ENCODE measurements at places on chromosomes 12 and 14. TPM values are rescaled to one million over a fixed set of nuclear protein-coding genes. Genes with fewer than 3 reads are reported as not detected.

DNA sequence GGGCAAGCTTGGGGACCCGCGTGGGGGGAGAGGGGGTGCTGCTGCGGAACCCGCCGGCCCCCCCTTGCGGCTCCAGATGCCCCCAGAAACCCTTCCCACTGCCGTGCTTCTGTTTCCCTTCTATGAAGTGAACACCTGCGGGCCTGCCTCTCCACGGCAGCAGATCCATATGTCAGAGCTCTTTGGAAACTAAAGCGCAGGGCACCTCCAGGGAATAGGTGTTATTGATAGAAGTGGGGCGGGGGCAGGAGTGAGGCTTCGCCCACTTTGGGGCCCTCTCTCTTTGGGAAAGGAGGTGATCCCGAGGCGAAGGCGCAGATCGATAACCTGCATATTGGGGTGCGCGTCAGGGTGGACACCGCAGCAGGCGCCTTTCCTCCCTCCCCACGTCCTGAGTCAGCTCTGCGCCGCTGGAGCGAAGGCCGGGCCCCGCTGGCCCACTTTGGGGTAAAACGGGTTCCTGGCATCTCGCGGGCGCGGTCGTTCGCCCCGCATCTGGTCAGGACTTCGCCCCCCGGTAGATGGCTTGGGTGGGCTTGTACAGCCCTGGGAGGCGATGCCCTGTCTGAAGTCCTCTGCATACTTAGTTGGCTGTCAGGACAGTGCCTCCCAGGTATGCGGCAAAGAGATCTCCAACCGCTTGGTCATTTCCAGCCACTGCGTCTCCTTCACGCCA is 524 bp downstream of the KMT5A start:
- DNase-seq, result peak; percentile 16

- no peak for DNase-seq
Measured at GRCh38 chr12:92297932-92298696, 152.5 kb upstream of the BTG1 start.

GRCh38 chr14:63383776-63384367 is 65.1 kb upstream of the GPHB5 start:
- no peak for DNase-seq

TMPO gene
- 13.9 TPM for polyA plus RNA-seq

DNA sequence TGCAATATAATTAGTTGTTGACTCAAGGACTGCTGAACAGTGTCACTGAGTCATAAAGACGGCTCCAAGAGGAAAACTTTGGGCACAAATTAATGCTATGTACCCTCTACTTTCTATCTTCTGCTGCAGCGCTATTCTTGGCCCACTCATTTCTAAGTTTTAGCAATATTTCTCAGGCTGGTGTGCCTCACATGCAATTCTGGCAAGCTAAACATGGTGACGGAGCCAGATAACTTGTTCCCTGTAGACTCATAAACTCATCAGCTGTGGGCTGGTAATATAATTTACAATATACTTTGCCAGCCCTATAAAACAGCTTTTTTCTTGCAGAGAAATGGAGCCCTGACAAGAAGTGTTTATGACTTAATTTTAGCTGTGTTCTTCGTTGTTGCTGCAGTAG is 615.1 kb downstream of the NRXN3 start:
- no peak for DNase-seq

CMA1 gene
- polyA plus RNA-seq, result not detected

GRCh38 chr14:99380991-99381687 is 99.5 kb downstream of the SETD3 start:
- no peak for DNase-seq

GRCh38 chr14:74545386-74545785 is 51.8 kb downstream of the ISCA2 start:
- DNase-seq, result no peak

DNA sequence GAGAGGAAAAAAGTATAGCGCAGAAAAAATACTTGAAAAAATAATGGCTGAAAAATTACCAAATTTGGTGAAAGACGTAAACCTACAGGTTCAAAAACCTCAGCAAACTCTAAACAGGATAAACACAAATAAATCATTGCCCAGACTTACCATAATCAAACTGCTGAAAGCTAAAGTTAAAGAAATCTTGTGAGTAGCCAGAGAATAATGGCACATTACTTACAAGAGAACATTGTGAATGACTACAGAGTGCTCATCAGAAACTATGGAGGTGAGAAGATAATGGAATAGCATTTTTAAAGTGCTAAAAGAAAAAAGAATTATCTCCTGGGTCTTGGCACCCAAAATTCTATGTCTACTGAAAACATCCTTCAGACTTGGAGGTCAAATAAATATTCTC is 36.0 kb downstream of the ATF1 start:
- peak; percentile 15 for DNase-seq

- no peak for DNase-seq
Measured at GRCh38 chr12:122318607-122319605, 52.6 kb upstream of the VPS33A start.

DNA sequence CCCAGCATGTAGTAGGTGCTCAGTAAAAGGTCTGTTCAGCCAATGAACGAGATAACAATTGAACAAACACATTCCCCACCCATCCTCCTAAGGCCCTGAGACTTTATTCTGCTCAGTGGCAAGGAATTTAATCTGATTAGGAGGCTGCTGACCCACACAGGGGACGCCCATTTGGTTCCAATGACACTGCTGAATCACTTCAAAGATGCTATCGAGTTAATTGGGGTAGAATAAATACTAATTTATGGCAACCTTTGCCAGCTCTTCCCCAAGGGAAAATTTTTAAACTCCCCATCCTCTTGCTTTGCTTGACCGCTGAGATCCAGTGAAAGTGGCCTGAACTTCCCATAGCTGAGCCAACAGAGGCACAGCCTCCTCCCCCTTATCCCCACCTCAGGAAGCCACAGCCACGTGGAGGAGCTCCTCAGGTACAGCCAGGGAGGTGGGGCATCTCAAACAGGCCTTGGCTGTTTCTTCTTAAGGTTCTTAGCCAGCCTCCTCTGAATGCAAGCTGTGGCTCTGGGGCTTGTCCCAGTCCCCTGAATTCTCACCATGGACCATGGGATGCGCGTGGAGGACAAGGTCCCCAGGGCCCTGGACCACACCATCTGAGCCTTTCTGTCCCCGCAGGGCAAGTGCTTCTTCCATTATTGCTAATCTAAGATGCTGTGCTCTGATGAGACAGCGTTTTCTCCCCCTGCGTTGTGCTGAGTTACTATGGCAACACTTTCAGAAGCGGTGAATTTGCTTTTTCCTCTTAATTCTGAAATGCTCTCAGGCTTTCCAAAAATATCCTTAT is 26.7 kb downstream of the C14orf132 start:
- no peak for DNase-seq

DNA sequence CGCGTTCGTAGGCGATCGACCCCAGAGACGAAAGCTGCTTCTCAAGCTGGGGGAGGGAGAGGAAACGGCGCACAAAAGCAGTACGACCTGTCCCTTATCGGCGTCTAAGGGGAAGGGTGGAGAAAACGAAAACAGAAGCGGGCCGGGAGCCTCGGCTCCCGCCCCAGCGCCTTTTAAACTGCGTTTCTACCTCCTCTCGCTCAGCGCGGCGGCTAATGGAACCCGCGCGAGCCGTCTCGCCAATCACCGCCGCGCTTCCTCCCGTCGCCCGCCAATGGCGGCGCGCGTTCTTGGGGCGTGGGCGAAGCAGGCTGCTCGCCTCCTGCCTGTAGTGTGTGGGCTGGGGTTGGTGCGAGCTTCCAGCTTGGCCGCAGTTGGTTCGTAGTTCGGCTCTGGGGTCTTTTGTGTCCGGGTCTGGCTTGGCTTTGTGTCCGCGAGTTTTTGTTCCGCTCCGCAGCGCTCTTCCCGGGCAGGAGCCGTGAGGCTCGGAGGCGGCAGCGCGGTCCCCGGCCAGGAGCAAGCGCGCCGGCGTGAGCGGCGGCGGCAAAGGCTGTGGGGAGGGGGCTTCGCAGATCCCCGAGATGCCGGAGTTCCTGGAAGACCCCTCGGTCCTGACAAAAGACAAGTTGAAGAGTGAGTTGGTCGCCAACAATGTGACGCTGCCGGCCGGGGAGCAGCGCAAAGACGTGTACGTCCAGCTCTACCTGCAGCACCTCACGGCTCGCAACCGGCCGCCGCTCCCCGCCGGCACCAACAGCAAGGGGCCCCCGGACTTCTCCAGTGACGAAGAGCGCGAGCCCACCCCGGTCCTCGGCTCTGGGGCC is at the start of gene TMPO:
Gene TMPO (plus strand): TSS at position 304 of the 824 bp plus-strand sequence. CDS start 278 bp downstream, at position 582.
- DNase-seq, result peak; percentile 95

GRCh38 chr12:26704684-26705460 is 128.1 kb downstream of the ITPR2 start:
- peak; percentile 36 for DNase-seq

GRCh38 chr14:51776102-51776894 is 84.1 kb upstream of the GNG2 start:
- peak; percentile 60 for DNase-seq

KRT85 gene
- polyA plus RNA-seq, result 0.58 TPM

DNA sequence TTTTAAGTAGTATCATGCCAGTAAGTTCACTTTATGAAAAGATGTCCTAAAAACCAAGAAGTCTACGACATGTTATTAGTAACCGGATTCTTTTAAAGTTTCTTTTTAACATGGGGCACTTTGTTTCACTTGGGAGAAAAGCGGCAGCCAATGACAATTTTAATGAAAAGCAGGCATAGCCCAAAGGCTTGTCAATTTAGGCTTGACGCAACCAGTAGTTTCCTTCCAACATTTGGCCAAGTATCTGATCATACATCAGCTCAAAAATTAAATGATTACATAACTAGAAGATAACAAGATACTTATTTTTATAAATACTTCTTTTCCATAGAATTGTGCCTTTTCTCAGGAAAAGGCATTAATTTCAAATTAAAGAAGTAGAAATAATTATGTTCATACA is 112.8 kb downstream of the TXNDC16 start:
- DNase-seq, result no peak

CD4 gene
- 12.2 TPM for polyA plus RNA-seq

ASB2 gene
- polyA plus RNA-seq, result 0.97 TPM

DNA sequence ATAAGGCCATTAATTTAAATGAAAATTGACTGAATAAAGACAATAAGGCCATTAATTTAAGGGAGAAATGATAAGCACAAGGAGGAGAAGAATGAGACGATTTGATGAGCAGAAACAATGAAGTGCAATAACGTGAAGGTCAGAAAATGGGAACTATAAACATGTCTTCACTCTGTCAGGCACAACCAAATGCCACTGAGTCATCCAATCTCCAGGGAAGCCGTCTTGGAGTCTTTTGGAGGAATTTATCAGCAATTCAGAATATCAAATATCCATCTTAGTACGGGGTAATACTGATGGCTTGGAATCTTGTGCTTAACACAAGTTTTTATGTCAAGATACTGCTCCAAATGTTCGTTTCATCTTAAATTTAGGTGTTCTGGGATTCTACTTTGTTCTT is 159.9 kb downstream of the CAPZA3 start:
- no peak for DNase-seq

RNF212B gene
- polyA plus RNA-seq, result 2.8 TPM

DNA sequence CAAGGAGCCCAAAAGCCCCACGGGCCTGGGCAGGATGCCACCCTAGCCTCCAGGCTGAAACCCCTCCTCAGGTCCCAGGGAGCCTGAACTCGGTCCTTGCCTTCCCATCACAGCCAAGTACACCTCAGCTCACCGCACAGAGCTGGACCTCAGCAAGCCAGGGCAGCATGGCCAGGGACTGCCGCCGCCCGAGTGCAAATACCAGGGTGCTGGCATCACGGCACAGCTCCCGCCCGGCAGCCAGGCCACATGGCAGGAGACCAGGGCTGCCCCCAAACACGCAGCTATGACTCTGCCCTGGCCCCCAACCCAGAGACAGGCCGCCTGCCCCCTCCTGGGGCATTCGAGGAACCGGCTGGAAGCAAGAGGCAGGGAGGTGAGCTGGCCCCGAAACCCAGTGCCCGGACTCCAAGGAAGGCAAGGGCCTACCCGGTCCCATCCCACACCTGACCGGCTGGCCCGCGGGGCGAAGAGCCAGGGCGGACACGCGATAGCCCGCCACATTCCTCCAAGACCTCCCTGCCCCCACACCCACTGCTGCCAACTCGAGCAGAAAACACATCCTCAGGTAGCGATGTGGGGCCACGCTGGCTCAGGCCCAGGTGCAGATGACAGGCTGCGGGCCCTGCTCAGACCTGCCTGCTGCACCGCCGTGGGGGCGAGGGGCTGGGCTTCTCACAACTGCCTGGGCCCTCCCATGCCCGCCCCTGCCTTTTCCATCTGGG is 2.7 kb downstream of the JAG2 start:
- no peak for DNase-seq

GRCh38 chr14:93319494-93319893 is 13.3 kb downstream of the BTBD7 start:
- no peak for DNase-seq

DNA sequence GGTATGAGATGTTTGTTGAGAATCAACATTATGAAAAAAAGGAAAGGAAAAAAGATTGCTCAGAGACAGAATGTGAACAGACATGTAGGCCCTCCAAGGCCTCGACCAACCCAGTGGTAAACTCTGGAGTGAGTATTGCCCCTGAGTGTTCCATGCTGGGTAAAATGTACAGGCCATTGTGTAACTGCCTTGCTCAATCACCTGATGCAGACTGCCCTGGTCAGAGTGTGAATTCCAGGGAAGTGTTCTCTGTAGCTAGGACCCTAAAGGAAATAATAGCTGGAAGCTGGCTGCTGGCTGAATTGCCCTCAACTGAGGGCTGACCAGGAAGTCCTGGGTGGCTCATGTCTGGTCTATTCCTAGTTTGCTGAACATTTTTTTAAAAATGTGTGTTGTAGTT is 1081.4 kb upstream of the LRFN5 start:
- no peak for DNase-seq
